ENCODE measurements at places on chromosomes 5 and 9. TPM values are rescaled to one million over a fixed set of nuclear protein-coding genes. Genes with fewer than 3 reads are reported as not detected.

The EQTN gene
- total RNA-seq: 0.44 TPM

The MYMK gene
- total RNA-seq: not detected

The EPB41L4A gene
- 36.5 TPM for total RNA-seq

The SLIT3 gene
- 67.0 TPM for total RNA-seq

The PCDHB4 gene
- total RNA-seq: 2.2 TPM

- peak; percentile 29 for DNase-seq
These were observed 192.3 kb downstream of the CACNA1B start for GRCh38 chr9:138069731-138070456.

DNA sequence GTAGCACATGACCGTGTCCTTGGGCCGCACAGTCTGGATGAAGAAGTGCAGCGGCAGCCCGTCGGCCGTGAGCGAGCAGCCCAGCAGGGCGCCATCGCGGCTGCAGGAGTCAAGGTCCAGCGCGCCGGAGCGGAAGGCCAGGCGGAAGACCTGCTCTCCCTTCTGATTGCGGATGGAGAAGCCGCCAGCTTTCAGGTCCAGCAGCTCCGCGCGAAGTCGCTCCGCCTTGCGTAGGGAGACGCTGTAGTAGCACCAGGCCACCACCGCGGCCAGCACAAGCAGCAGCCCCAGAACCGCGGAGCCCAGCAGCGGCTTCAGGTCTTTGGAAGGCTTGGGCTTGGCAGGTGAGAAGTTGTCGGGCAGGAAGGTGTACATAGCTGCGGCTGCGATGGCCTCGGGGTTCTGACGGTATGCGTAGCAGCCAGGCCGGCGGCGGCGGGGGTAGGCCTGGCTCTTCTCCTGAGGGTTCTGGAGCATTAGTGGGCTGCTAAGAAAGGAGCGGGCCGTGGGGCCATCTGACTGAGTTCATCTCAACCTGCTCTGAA is 4.2 kb downstream of the MYORG start:
- DNase-seq: peak; percentile 59

GRCh38 chr9:98603821-98604383 is 104.8 kb downstream of the GABBR2 start:
- DNase-seq: no peak

DNA sequence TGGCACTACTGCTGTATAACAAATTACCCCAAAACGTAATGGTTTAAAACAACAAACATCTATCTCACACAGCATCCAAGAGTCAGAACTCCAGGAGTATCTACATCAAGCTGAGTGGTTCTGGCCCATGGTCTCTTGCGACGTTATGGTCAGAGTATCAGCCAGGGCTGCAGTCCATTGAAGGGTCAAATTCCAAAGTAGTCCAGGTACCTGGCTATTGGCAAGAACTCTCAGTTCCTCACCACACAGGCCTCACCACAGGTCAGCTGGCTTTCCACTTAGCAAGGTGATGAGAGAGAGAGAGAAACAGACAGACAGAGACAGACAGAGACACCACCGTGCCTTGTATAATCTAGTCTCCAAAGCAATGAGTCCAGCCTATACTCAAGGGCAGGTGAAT is 22.6 kb downstream of the EPB41L4A start:
- DNase-seq: no peak

DNA sequence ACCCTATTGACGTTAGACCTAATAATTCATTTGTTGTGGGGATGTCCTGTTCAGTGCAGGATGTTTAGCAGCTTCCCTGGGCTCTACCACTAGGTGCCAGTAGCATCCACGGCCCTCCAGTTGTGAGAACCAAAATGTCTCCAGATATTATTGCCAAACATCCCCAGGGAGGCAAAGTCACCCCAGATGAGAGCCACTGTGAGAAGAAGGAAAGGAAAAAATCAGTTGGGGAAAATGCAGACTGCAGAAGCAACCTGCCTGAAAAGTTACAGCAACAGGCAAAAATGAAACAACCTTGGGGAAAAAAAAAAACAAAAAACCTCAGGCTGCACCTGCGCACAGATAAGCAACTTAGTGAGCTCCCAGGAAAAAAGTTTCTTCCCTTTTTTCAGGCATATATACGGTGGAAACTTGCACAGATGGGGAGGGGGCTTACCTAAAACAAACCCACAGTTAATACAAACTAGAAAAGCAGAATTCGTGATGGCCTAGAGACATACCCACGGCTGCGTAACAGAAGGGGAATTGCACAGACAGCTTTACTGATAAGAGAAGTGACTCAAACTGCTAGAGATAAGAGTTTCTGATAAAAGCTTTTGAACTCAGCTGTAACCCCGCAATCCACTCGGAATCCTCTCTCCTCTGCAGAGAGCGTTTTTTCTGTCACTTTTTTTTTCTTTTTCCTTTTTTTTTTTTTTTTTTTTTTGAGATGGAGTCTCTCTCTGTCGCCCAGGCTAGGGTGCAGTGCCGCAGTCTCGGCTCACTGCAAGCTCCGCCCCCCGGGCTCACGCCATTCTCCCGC is 29.8 kb upstream of the FBP1 start:
- peak; percentile 73 for DNase-seq

DNA sequence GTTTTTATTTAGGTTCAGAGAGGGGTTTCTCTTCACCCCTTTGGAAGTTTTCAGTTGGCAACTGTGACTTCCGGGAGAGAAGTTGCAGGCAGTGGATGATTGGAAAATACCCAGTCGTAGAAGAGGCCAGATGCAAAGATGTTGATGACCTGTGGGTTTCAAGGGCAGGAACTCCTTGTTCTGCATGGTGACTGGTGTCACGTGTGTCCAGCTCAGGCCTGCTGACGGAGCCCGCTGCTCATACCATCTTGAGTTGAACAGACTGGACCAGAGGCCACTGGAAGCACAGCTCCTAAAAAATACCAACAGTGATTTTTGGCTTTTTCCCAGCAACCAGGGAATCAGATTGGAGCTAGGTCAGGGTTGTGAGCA is 243.9 kb upstream of the KLF4 start:
- no peak for DNase-seq

- no peak for DNase-seq
These were observed 77.3 kb downstream of the PALM2AKAP2 start for GRCh38 chr9:109857336-109857735.

GRCh38 chr5:142866563-142867275 is 96.5 kb downstream of the ARHGAP26 start:
- DNase-seq: no peak

DNA sequence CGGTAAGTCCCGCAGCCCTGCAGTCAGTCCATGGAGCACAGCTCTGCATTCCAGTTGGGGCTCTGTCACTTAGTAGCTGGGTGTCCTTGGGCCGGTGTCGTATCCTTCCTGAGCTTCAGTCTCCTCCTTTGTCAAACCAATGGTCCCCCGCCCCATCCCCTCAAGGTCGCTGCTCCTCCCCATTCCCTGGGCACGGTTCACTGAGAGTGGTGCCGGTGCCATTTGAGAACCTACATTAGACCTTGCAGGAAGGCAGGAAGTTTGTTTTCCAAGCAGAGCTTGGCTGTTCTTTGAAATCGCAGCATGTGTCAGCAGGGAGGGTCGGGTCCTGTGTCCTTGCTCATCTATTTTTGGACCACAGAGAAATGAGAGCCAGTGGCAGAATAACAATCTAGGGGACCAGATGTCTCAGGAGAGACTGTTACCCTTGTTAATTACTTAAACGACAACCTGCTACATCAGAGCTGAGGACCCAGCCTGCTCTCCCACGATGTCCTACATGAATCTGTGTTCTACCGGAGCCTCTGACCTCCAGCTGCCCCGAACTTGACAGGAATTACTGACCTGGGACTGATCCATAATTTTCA is 21.7 kb upstream of the BARHL1 start:
- no peak for DNase-seq

DNA sequence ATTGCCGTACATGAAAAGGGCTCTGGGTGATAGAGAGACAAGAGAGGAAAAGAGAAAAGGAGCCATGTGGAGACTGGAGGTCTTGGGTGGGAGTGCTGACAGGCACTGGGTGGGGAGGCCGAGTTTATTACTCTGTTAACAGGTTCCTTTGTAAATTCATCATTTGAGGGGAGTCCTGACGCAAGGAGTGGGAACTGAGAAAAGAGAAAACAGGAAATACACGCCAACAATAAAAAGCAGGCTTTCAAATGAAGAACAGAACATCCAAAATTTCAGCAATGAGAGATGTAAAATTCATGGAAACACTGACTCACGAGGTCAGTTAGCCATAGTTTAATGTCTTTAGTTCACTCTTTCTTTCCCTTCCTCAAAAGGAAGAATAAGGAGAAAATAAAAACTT is 342.8 kb downstream of the TMEM167A start:
- no peak for DNase-seq

Data from ureter (tissue), 1 donor.